ENCODE measurements at places on chromosomes 7 and 10.

- DNase-seq, result no peak
Observed at GRCh38 chr7:28140979-28141378, 39.6 kb downstream of the JAZF1 start.

DNA sequence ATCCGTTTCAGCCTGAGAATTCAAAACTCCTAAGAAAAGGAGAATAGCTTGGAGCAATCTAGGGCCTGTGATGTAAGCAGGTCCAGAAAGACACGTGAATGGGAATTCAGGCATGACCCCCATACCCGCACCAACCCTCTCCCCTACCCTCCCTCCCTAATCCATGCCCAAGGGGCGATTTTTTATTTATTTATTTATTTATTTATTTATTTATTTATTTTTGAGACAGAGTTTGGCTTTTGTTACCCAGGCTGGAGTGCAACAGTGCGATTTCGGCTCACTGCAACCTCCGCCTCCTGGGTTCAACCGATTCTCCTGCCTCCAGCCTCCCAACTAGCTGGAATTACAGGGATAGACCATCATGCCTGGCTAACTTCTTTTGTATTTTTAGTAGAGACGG, 16.6 kb upstream of the EIF4H start:
- DNase-seq, result no peak

DNA sequence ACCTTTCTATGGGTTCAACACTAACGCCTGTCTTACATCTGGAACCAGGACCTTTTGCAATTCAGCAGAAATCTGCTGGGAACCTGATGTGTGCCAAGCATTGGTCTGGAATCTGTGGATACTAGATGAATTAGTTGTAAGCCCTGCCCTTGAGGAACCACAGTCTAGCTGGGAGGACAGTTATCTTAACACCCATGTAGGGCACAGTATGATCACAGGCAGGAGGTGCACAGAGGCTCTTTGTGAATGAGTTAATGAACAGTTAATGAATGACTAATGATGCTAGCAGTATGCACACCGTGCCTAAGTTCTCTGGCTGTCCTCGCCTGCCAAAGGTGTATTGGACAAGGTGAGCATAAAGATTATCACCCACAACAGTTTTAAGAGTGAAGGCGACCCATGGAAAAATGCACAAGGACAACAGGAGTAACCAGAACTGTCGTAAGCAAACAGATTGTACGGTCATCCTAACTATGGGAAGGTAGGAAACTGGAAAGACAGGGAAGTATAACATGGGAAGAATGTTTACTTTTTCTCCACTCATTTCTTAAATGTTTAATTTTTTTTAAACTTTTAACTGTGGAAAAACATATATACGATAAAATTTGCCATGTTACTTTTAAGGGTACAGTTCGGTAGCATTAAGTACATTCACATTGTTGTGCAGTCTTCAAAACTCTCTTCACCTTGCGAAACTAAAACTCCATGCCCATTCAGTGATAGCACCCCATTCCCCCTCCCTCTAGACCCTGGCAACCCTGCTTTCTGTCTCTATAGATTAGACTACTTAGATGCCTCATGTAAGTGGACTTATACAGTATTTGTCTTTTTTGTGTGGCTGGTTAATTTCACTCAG, 139.9 kb downstream of the CXCL12 start:
- no peak for DNase-seq

GRCh38 chr10:89535171-89536012, at the start of gene SLC16A12:
Gene SLC16A12, minus strand, starts transcription at chr10:89535594. Its CDS starts 73,016 bp downstream, at chr10:89462578.
- no peak for DNase-seq

DNA sequence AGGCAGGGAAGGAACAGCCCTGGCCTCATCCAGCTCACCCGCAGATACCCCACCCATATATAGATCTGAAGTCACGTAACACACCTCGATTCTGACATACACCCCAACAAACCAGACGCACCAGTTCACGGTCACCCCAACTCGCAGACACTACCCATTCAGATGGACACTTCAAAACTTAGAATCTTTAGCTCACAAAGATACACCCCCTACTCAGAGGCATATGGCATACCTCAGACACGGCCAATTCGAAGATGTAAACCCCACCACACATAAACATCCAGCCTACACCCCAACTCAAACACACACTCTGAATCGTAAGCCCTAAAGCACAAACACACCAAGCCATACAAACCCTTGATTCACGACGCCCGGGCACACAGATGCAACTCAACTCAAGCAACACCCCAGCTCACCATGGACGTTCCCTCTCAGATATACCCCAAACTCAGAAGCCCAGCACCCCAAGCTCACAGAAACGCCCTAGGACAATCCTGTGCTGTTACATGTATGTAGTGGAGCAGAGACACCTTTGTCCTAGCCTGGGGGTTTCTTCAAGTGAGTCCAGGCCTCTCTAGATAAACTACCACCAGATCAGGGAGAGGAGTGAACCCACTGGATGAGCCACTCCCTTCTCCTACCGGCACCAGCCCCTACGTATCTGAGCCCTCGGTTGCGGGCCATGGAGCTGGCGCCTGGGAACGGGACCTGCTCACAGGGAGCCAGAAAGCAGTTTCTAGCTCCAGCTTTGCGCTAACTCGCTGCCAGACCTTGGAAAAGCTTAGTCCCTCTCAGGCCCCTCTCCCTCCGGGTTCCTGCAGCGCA, 8.8 kb downstream of the PSD start:
- no peak for DNase-seq

DNA sequence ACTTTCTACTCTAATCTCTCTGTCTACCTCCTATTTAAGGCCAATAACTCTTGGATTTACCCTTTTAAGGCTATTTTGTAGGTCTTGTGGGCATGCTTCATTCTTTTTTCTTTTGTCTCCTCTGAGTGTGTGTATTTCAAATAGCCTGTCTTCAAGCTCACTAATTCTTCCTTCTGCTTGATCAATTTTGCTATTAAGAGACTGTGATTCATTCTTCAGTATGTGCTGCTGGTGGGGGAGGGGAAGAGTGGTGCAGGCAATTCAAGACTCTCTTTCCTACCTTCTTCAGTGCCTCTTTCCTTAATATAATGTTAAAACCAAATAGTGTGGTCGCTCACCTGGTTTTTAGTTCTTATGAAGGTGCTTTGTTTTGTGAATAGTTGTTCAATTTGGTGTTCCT, 20.0 kb downstream of the ABCB1 start:
- no peak for DNase-seq

DNA sequence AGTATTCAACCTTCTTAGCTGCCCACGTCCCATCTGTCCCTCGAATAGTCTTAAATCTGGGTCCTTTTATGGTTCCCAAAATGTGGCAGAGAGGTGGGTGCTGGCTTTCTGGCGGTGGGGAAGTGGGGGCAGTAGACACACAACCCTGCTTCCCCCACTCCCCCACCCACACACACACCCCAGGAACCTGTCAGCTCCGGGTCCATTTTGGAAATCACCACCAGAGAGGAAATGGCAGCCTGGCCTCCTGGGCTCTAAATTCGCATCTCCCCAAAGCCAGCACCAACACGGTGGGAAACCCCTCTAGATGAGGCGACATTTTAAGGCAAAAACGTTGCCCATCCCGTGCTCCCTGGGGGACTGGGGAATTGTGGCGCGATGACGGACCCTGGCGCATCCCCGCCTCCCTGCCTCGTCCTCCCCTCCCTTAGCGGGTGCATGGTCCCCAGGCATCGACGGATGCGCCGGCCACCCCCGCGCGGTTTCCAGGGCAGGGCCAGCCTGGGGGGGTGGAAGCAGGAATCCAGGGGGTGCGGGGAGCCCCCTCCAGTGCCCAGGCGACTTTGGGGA, 702 bp downstream of the TMEM130 start:
- DNase-seq, result no peak

DNA sequence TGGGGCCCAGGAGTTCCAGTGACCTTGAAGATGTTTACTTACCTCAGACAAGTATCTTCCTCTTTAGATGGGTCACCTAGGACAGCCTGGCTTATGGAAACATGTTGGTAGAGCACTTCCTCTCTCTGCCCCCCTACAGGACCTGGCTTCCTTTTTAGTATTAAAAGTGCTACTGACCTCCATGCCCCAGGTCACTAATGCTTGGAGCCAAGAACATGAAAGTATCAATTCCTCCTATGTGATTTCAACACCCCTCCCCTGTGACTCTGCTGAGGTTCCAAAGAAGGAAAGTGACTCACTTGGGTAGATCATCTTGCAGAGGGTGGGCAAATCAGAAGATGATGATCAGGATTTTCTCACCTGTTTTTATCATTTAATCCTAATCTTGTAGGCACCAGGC, 125.3 kb upstream of the CCDC6 start:
- DNase-seq, result no peak

GRCh38 chr10:95297402-95297801, 6.6 kb upstream of the PDLIM1 start:
- no peak for DNase-seq

DNA sequence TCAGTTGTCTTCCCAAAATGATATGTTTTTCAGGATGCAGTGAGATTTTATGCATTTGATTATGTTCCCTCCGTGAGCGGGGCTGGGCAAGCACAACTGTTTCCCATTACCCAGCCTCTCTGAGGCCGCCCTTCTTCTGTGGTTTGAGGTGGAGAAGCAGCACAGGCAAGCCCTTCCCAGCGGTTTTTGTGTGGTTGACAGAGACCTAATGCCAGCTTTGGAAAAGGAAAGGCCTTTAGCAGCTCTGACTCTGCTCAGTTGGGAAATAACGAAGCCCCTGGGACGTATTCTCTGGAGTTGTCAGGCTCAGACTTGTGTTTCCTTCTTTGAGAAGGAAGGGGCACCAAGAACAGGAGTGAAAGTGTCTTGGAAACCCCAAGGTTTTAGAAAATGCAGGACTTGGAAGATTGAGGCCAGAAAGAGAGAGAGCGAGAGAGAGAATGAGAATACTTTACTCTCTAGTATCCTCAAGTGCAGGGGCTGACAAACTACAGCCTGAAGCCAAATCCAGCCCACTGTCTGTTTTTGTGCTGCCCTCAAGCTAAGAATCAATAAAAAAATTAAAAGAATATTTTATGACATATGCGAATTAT, 20.6 kb upstream of the PDCD4 start:
- DNase-seq, result no peak

GRCh38 chr10:101845893-101846292, 2.3 kb upstream of the KCNIP2 start:
- no peak for DNase-seq

GRCh38 chr10:51907361-51907760, 208.0 kb upstream of the CSTF2T start:
- no peak for DNase-seq

DNA sequence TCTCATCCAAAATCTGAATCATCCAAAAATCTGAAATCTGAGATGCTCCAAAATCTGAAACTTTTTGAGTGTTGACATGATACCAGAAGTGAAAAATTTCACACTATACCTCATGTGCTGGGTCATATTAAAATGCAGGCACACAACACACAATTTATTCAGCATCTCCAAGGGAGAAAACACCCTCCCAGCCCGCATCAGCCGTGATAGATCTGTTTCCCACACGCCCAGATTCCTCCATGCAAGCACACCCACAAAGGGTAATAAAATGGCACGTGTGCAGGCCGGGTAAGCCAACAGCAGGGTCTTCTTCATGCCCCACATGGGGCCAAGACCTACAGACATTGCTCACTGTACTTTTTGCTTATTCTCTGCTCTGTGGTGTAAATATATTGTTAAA, 173.1 kb upstream of the FERD3L start:
- DNase-seq, result no peak

- no peak for DNase-seq
Observed at GRCh38 chr10:70576803-70577517, 25.6 kb downstream of the PRF1 start.

GRCh38 chr7:32569388-32570289, 74.3 kb downstream of the AVL9 start:
- no peak for DNase-seq

DNA sequence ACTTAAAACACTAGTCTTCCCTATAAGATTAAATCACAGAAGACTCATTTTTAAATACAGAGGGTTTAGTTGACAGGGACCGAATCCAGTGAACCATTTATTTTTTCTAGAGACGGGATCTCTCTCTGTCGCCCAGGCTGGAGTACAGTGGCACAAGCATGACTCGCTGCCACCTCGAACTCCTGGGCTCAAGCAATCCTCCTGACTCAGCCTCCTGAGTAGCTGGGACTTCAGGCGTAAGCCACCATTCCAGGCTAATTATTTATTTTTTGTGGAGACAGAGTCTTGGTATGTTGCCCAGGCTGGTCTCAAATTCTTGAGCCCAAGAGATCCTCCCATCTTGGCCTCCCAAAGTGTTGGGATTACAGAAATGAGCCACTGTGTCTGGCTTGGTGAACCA, 20.9 kb upstream of the LYZL1 start:
- no peak for DNase-seq

- DNase-seq, result no peak
Observed at GRCh38 chr10:83880252-83880791, 259.0 kb upstream of the GHITM start.

DNA sequence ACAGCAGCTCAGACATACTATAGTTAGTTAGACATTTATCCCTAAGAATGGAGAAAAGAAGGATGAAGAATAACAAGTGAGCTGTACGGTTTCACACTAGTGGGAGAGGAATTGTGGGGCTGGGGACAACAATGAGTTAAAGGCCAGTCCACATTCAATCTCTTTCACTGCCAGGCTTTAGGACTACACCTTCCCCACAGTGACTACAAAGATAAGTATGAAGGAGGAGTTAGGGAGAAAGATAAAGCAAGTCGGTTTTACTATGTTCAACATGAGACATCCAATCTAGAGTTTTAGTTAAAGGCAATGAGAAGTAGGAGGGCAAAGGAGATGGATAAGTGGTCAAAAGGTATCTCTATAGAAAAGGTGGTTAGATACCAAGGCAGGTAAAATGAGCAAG, 16.3 kb downstream of the ARHGAP12 start:
- no peak for DNase-seq

GRCh38 chr7:151987748-151988529, 31.7 kb downstream of the GALNTL5 start:
- no peak for DNase-seq

- no peak for DNase-seq
Observed at GRCh38 chr10:110867807-110868465, 3.8 kb upstream of the PDCD4 start.

- no peak for DNase-seq
Observed at GRCh38 chr10:63416376-63416775, 49.4 kb downstream of the JMJD1C start.

DNA sequence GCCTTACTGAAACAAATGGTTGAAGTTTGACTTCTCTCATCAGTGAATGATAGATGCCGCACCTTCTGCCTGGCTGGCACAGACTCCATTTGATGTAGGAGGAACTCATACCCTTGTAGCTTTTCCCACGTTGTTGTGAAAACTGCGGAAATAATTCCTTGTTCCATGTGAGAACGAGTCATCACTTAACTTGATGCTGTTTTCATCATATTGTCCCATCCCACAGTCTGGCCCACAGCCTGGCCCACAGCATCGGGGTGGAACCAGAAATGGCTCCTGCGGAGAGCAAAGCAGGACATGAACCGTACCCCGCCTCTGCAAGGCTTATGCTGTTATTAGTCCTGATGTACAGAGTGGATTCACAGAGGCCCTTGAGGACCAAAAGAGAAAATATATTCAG, 587.0 kb downstream of the SDK1 start:
- DNase-seq, result no peak

- no peak for DNase-seq
Observed at GRCh38 chr10:76883596-76883995, 754.0 kb downstream of the KCNMA1 start.

Measured in stimulated activated CD8-positive, alpha-beta memory T cell treated with anti-CD3 and anti-CD28 coated beads, Interleukin-7, amount 100 ng/mL, for 24 hours (primary cell).